GM23248 (cell line): ENCODE measurements at places on chromosomes 11 and 22. TPM values are rescaled to one million over a fixed set of nuclear protein-coding genes. Genes with fewer than 3 reads are reported as not detected.
A peak's percentile ranks its signal among the peaks of the same experiment; 100 is the strongest.

Gene IL10RA
- not detected in 2 replicates for total RNA-seq

Gene OOSP2
- total RNA-seq: not detected in 2 replicates

- DNase-seq: no peak
Measured at GRCh38 chr11:126587541-126587940, 232.1 kb downstream of the ST3GAL4 start.

Gene LRRC74B
- under 0.01 TPM in 1 of 2 replicates, not detected in the other for total RNA-seq

DNA sequence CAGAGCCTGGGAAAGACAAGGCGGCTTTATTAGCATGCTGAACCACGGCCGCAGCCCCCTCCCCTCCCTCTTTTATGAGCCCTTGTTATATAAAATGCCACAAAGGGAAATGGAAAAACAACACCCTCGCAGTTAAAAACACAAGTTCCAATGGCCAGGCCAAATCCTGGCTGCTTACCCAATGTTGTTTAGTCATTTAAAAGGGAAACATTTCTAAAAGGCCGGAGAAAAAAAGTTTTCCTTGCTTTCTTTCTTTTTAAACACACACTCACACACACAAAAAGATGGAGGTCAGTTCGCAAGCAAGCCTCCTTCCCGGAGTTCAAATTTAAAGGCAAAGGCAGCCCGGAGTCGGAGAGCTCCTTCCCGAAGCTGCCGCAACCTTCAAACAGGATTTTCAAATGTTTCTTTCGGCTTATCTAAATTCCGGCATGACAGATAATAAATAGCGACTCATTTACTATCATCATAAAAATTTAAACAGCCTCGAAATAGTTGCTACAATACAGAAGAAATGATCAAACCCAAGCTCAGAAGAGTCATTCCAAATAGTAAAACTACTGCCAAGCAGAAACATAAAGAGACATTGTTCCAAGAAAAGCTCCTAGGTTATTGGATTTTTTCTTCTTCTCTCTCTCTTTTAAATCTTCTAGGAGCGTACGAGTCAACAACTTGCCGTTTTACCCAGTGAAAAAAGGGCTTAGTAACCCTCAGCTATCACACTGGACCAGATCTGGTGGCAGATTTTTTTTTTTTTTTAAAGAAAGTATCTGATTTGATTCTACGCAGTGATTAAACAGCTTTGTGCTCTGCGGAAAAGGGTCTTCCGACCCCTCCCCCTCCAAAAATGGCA, 3.5 kb downstream of the PHF21B start:
- peak; percentile 6 for DNase-seq

Gene CDC45
- total RNA-seq: 9.5 TPM in 2 replicates

Gene TRIM3
- 20.5 and 29.9 TPM in 2 replicates for total RNA-seq

GRCh38 chr11:118820412-118821357, 29.7 kb upstream of the DDX6 start:
- DNase-seq: peak; percentile 73

DNA sequence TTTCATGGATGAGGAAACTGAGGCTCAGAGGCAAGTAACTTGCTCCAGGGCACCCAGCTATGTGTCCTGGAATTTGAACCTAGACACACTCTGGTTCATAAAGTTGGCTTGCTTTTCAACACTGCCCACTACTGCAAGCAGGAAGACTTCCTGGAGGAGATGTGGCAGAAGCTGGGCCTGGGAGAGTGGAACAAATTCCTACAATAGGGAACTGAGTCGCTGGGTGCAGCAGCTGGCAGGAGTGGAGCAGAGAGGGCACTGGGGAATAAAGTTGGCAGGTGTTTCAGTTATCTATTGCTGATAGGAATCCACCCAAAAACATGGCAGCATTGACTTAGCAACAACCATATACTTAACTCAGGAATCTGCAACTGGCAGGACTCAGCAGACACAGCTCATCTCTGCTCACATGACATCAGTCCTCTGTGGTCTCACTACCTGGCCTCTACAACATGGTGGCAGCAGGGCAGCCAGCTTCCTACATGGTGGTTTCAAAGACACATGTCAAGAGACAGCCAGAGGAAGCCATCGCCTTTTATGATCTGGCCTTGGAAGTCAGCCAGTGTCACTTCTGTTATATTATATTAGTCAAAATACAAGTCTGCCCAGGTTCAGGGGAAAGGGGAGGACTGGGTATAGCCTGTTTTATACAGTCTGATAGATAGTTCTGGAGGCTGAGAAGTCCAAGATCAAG, 10.6 kb upstream of the CARD10 start:
- no peak for DNase-seq

GRCh38 chr22:49760630-49761571, 66.8 kb downstream of the BRD1 start:
- DNase-seq: no peak

GRCh38 chr11:134741453-134742223, 329.6 kb upstream of the B3GAT1 start:
- no peak for DNase-seq

DNA sequence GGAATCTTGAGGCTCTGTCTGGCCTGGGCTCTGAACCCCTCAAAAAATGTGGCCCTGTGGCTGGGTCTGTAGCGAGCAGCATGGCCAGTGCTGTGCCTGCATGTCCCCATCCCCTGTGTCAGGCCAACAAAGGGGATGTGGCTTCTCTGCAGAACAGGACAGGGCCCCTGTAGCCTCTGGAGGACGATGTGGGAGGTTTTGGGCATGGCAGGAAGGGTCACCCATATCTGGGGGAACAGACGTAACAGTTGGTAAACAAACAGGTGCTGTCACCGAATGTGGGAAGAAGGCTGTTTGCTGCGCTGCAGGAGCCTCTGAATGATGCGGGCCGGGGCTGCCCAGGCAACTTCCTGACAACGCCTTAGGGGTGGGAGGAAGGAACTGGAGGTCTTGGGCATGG, 35.0 kb downstream of the LRP5 start:
- no peak for DNase-seq

GRCh38 chr11:72519220-72519881, 85.0 kb upstream of the CLPB start:
- peak; percentile 62 for DNase-seq

DNA sequence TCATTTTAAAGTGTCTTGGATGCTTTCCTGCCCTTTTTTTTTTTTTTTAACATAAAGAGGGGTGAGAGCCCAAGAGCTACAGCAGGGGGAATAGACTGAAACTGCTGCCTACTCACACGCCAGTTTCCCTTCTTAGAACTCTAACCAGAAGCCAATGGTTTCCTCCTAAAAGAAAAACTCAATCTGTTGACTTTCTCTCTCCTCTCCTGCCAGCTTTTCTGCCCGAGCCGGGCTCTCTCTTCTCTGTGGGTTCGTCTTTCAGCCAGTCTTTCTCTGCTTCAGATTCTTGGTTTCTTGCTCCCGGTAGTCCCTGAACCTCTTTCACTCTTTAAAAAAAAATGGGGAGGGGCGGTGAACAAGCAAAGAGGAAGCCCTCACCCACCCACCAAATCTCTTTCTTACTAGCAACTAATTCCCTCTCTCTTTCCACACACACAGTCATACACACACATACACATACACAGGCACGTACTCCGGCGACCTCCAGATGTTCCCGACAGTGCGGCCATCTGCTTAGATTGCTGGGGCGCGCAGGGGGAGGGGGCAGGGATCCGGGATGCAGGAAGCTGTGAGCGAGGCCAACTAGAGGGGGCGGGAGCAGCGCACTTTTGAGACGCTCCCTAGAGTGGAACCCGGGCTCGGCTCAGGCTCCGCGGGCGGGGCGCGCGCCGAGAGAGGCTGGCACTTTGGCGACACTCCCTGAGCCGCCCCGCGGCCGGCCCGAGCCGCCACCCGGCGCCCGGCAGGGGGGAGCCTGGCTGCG, 444 bp upstream of the TSKU start:
- peak; percentile 97 for DNase-seq

Gene SESN3
- 19.2 TPM in 2 replicates for total RNA-seq

DNA sequence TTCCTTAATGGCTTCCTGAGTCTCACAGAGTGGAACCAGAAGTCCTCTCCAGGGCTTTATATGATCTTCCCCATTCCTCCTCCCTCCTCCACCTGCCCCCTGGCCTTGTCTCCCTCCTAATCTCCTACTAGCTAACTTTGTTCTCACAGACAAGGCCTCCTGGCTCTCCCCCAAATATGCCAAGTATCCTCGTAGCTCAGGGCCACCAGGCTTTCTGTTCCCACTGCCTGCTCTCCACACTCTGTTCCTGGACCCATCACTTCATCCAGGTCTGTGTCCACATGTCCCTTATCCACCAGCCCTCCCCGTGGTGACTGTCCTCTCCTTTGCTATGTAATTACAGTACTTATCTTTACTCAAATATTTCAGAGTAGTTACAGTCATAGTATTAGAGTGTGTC, 23.2 kb upstream of the LMO1 start:
- no peak for DNase-seq

Gene KRTAP5-7
- total RNA-seq: not detected in 2 replicates

- peak; percentile 80 for DNase-seq
Measured at GRCh38 chr22:22928666-22929380, 41.2 kb downstream of the IGLL5 start.

Gene SLC29A2
- not detected in 2 replicates for total RNA-seq

- DNase-seq: no peak
Measured at GRCh38 chr11:116539211-116539610, 233.6 kb downstream of the BUD13 start.

DNA sequence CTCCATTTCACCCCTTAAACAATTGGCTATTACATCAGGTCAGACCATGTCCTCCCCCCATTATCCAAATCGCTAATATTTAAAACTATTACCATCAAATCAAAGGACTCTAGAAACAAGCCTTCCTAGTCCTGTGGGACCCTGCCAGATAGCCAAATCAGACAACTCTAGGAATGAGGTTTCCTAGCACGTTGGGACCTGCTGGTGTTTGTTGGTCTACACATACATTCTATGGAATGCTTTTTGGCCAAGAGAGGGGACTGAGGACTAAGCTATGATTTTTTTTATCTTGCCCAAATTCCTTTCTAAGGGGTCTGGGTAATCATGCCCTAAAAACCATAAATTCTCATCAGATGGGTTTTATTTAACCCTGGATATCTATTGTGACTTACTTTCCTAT, 14.1 kb upstream of the SELENOH start:
- DNase-seq: peak; percentile 7

- DNase-seq: no peak
Measured at GRCh38 chr22:20196094-20196842, 45.4 kb upstream of the CCDC188 start.

GRCh38 chr22:27724709-27725108, 76.8 kb downstream of the MN1 start:
- peak; percentile 74 for DNase-seq

DNA sequence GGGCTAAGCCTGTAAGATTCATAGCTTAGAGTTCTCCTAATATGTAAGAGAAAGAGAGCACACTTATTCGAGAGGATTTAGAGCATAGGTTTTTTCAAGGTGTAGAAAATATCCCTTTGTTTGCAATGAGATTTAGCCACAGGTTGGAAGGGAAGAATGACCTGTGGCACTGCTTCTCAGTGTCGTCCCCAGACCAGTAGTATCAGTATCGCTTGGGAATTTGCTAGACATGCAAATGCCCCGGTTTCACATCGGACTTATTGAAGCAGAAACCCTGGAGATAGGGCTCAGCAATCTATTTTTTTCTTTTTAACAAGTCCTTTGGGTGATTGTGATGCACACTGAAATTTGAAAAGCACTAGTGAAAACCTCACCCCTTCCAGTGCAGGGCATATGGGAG, 362.6 kb upstream of the C11orf87 start:
- DNase-seq: no peak

Gene GAL3ST3
- not detected in 2 replicates for total RNA-seq

Gene CRYBA4
- total RNA-seq: not detected in 2 replicates

- DNase-seq: no peak
Measured at GRCh38 chr11:97516688-97517087, 1126.9 kb downstream of the JRKL start.

GRCh38 chr11:13963949-13964770, 1.6 kb downstream of the SPON1 start:
- peak; percentile 42 for DNase-seq

Gene OR4D6
- total RNA-seq: not detected in 2 replicates

DNA sequence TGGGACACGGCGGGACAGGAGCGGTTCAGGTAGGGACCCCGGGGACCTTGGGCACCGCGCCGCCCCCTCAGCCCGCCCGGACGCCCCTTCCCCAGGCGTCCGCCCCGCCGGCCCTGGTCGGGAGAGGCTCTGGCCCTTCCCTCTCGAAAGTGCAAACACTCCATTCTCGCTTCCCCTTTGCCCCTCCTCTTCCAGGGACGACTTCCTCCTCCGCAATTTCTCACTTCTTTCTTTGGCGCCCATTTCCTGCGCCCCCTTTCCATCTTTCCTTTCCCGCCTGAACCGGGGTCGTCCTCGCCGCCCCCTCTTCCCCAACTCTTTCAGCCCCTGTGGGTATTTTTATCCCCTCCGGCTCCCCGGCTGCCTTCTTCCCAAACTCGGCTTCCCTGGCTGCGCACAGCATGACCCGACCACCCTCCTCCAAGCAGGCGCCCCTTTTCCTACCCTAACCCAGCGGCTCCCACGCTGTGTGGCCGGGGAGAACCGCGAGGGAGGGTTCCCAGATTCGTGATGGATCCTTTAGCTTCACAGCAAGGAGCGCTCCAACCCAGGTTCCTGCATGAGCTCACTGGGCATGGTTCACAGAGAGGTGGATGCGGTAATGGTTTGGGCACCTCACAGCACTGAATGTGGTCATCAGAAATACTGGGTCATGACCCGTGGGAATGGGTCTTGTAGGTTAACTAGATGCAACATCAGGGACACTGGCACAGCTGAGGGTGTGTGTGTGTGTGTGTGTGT, 689 bp downstream of the RAB39A start:
- DNase-seq: no peak

DNA sequence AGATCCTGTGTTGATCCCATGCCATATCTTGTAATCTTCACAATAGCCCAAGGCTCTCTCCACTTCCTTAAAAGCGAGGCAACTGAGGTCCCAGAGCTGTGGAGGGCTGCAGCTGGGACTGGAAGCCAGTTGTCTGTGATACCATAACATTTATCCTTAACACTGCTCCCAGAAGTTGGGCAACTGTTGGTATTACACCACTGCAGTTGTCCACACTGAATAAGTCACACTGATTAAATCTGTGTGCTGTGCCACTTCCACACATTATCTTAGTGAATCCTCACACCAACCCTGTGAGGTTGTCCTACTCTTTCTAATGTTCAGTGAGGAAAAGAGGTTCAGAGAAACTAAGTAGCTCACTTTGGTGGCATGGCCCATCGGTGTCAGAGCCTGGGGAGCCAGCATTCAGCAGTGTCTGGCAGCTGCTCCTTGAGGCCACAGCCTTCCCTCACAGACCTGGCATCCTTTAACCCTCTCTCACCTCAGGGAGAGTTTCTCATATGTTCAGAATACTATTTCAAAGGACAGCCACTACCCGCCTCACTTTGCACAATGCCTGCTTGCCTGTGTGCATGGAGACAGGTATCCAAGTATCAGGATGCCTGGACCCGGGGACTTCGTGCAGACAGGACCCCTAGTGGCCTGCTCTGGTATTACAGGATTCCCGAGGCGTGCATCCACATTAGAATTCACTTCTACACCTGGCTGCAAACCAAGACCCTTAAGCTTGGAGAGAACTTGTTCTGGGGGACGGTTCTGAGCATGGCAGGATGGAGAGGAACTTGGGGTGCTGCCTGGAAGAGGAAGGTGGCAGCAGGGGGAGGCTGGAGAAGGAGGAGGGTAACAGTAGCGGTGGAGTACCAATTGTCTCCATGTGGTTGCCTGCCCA, 221.9 kb upstream of the TBCEL start:
- DNase-seq: peak; percentile 68

Gene PAMR1
- 141 and 151 TPM in 2 replicates for total RNA-seq

Gene CCDC179
- not detected in 2 replicates for total RNA-seq

GRCh38 chr11:87239001-87239400, 201.3 kb downstream of the TMEM135 start:
- no peak for DNase-seq
